ENCODE measurements at places on chromosomes 3 and 15.

GRCh38 chr15:40925495-40925862 lies 3.7 kb upstream of the DLL4 start:
- no peak for DNase-seq

DNA sequence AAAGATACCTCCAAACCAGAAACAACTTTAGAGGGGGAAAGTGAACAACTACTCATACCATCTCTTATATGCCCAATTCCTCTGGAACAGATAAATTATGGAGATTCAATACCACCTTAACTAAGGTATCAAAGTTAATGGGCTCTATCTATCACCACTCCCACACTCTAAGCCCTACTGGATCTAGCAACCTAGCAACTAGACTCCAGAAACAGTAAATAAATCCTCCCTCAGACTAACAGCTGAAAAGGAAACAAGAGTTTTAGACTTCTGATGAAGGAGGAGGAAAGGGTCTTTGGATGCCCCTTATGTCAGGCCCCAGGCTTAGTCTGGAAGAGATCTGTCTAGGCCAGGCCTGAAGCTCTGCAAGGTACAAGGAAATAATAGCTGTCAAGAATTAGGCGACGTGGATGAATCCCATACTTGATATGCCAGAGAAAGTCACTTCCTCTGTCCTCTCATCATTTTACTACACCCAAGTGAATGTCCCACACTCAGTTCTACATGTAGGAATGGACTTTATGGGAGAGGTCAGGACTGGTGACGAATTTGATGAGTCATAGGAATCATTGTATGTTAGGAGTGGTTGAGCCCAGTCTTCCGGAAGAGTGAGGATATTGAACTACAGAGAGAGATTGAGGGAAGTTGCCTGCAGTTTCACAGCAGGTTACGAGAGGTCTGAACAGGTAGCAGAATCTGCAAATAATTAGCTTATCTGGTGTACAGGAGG lies 113.8 kb downstream of the AKAP13 start:
- no peak for DNase-seq

DNA sequence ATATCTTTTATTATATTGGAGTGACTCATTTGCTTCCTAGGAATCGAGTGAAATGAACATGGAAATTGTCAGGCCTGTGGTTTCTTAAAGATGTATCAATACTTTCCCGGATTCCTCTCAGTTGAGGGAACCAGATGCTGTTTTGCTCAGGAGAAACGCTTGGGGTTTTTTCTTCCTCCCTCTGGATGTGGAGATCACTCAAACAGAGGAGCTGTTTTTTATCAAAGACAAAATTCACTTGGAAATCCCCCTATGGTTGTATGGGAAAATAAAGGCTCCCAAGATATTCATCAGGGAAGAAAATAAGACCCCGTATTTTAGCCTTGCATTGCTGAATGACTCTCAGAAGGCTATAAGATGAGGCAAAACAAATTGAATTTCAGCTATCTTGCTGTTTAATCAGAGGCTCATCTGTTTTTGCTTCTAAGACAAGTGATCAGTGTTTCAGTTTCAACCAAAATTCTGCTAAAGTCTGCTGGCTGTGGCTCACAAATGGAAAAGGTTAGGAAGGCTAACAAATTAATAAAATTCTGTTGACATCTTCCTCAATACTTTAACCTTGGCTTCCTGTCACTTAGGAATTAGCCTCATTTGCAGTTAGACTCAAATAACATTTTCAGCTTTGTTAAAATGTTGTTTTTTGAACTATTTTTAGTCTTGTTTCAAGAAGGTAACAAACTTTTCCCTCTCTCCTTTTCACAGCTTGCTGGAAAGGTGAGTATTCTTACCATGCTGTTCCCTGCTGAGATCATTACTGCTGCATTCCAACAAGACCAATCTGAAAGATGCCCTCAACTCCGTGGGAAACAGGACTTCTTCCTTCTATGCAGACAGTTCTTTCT lies 83.6 kb downstream of the COL6A5 start:
- no peak for DNase-seq

- no peak for DNase-seq
Observed at GRCh38 chr3:7700539-7700938, 801.1 kb upstream of the LMCD1 start.

DNA sequence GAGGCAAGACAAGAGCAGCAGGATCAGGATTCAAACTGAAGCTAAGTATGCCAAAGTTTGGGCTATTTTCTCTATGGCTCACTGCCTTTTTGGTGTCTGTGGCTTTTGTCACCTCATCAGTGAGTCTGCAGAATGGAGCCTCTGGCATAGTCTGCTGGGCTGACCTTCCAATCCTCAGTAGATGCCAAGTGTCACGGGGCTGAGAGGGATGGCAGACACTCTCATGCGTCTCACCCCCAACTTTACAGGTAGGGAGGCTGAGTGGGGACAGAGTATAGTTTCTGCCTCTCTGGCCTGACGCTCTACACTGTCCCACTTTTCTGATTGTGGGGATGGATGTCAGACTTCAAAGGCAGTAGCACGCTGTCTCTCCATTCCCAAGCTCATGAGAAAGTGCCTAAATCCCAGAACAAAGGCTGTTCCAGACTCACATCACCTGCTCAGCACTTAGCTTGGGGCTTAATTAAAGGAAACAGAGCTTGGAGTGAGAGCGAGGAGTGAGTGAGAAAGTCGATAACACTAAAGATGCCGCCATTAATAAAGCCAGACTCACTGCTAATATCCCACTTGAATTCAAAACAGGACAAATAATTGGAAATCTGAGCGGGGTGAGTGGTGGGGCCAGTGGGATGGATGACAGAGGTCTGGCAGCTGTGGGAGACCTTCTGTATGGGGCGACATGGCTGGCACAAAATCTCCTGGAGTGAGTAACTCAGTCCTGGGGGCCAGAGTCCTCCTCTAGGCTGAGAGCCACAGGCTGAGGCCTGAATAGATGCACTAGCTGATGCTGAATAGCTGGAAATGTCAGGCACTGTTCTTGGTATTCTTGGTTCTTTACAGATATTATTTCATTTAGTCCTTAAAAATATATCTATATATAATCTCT lies 78.4 kb upstream of the MRPS22 start:
- DNase-seq = no peak

GRCh38 chr15:77907824-77908751 lies 169.4 kb downstream of the TBC1D2B start:
- DNase-seq = peak; percentile 61

DNA sequence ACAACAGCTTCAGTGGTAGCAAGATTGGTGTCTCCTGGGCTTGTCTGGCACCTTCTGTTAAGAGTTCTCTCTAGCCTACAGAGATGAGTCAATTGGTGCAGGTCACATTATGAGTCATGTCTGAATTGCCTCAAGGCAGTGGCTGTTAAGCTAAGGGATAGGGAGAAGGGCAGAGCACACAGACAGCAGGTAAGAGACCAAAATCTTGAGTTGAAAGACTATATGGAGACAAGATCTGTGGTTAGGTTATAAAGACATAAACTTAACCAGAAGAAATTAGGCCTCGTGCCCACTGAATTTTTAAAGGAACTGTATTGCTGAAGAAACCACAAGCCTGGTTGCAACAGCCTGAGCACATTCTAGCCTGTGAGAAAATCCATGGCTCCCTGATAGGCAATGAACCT lies 19.2 kb upstream of the KPNA1 start:
- DNase-seq = peak; percentile 47

All from activated CD4-positive, alpha-beta T cell treated with anti-CD3 and anti-CD28 coated beads, Interleukin-2, amount 50 U/mL, for 48 hours (primary cell).